NCI-H524 (cell line): ENCODE measurements at places on chromosomes 4 and X.
A peak's percentile ranks its signal among the peaks of the same experiment; 100 is the strongest.

DNA sequence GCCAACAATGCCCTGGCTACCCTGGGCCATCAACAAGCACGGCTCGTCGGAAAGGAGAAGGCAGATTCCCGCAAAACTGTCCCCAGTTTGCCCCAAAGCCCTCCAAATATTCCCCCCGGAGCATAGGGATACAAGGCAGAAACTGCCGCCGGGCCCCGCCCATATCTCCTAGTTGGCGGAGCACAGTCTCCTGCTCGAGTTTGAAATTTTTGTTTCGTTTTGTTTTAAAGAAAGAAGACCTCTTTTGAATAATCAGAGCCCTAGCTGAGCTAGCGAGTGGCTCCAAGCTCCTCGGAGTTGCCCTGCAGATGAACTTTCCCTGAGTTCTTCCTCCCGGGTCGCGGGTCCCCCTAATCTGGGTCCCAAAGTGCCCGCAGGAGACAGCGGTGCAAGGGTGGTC, 138.1 kb upstream of the ZIC3 start:
- DNase-seq, result no peak

DNA sequence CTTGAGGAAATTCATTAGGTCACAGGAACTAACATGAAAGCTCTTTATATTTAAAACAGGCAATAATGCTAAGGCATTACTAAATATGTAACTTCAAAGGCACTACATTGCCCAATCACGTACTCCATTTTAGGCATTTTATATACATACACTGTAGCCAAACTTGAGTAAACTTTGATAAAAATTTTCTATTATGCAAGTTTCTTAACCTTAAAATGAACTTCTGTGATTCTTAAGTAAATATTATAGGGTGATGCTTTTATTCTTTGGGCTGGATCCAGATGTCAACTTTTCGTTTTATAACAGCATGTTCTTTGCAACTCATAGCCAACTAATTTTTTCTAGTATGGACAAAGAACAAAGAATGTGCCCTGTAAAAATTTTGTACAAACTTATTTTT, 28.3 kb upstream of the MAP9 start:
- no peak for DNase-seq

DNA sequence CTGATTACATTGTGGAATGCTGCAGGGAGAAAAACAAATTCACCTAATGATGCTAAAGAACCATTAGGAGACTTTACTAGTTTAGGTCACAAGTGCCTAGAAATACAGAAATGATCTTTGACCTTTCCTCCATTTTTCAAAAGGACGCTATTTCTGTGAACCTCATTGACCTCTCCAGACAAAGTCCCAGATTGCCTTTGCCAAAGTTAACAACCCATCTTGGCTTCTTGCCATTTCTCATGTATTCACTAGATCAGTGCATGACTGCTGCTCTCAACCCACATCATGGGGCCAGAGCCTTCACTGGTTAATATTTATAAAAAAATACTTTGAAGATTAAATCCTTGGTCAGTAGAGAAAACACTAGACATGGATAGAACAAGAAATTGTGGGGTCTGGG, 19.9 kb upstream of the AR start:
- no peak for DNase-seq

DNA sequence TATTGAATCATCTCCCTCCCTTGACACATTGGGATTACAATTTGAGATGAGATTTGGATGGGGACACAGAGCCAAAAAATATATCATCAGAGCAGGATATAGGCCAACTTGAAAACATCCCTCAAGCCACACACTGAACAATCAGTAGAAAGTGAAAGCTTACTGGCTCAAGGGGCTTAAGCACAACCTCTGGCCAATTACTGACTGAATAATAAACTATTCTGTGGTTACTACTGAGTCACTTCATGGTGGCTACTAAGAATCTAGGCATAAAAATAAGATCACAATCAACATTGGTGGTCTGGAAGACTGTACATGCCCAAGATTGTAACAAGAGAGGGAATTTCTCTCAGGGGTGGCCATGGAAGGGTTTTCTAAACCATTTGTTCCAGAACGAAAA, 27.4 kb upstream of the GPR174 start:
- no peak for DNase-seq

- no peak for DNase-seq
Observed at GRCh38 chr4:169135776-169136175, 125.7 kb upstream of the CBR4 start.

- DNase-seq, result peak; percentile 49
Observed at GRCh38 chrX:6678313-6678712, 143.4 kb upstream of the VCX3A start.

DNA sequence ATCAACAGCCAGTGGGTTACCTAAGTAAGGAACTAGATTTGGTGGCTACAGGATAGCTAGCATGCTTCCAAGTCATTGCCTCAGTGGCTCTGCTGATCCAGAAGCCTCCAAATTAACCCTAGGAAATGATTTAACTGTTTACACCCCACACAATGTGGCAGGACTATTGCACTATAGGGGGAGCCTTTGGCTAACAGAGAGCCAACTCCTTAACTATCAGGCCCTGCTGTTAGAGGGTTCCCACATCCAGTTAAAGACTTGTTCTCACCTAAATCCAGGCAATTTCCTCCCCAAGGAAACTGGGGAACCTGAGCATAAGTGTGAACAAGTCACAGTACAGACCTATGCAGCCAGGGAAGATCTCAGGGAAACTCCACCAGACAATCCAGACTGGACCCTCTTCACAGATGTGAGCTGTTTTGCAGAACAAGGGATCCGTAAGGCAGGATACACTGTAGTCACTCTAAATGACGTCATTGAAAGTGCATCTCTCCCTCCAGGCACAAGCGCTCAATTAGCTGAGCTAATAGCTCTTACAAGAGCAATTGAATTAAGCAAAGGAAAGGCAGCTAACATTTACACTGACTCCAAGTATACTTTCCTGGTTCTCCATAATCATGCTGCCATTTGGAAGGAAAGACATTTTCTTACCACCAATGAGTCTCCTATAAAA, 185.3 kb upstream of the SPOCK3 start:
- DNase-seq, result no peak

DNA sequence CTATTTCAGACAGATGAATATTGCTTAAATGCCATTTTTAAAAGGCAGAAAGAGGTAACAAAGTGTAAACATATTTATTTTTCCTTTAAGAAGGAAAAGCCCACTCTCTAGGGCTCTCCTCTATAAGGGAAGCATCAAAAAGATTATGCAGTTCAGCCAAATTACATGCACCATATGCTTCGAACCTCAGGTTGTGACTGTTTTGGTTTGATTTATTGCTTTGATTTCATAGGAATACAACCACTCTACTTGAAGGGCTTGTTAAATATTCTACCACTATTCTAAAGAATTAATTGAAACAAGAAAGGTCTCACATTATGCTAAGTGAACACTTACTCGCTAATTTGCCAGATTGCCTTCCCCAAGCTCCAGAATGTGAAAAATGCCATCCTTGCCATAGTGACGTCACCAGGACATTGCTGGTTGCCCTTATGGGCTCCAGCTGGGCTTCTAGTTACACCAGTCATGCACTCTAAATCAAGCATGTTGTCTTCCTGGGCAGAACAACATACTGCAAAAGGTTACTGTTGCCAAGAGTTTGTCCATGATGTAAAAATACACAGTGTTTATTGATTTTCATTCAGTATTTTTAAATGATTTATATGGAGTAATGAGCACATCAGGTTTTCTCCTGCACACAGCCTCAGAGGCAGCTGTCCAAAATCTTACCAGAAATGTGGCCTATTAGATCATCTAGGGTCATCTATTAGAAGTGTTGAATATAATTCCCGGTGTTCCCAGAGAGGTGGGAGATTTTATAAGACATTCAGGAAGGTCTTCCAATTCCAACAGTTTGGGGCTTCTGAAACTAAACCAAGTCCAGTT, 164.4 kb upstream of the RAPGEF2 start:
- DNase-seq, result peak; percentile 89

- no peak for DNase-seq
Observed at GRCh38 chrX:109344101-109344500, 137.8 kb downstream of the GUCY2F start.

DNA sequence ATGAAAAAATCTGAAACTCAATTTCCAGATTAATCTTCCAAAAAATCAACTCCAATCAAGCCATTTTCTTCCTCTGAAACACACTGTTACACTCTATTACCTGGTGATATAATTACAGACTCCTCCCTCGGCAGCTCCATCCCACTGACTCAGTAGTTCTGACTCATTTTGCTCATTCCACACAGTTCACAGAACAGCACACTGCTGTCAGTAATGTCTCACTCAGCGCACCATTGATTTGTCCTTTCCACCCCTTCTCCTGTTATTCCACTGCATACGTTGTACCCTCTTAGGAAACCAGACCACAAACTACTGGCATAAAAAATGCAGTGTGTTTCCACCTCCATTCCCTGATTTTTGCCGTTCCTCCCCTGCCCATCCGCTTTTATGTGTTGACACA, 212.7 kb downstream of the SLIT2 start:
- DNase-seq, result no peak

DNA sequence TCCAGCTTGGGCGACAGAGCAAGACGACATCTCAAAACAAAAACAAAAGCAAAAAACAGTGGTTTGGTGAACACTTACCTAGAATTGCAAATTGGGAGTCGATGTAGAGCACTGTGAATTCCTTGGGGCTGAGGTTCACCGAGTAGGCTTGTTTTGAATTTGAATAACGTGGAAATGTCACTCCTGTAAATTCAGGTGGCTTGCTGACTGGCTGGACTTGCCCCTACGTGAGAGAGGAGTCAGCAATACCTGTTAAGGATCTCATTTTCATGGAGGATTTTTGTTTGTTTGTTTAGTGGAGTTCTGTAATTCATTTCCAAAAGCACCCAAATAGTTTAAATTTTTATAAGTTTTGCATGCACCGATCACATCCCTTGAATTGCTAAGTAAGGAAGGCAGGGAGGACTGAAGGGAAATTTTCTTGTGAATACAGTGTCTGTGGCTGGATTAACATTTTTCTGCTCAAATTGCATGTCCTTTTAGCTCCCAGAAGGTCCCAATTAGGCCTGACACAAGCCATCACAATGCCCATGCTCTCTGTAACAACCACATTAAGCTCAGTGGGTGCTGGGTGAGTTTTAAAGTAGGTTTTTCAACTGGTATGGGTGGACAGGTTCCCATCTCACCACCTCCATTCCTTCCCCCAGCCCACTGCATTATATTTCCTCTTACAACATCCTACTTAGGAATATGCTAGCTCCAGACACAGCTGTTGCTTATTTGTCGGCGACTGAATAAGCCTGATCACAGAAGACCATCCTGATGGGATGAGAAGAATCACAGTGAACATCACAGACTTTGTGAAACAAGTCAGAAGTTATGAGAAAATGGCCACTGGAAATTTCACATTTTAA, 58.5 kb upstream of the TTC29 start:
- DNase-seq, result no peak

- no peak for DNase-seq
Observed at GRCh38 chrX:79371640-79372039, 4.5 kb upstream of the ITM2A start.

GRCh38 chrX:57232658-57233360, 53.7 kb upstream of the FAAH2 start:
- no peak for DNase-seq

DNA sequence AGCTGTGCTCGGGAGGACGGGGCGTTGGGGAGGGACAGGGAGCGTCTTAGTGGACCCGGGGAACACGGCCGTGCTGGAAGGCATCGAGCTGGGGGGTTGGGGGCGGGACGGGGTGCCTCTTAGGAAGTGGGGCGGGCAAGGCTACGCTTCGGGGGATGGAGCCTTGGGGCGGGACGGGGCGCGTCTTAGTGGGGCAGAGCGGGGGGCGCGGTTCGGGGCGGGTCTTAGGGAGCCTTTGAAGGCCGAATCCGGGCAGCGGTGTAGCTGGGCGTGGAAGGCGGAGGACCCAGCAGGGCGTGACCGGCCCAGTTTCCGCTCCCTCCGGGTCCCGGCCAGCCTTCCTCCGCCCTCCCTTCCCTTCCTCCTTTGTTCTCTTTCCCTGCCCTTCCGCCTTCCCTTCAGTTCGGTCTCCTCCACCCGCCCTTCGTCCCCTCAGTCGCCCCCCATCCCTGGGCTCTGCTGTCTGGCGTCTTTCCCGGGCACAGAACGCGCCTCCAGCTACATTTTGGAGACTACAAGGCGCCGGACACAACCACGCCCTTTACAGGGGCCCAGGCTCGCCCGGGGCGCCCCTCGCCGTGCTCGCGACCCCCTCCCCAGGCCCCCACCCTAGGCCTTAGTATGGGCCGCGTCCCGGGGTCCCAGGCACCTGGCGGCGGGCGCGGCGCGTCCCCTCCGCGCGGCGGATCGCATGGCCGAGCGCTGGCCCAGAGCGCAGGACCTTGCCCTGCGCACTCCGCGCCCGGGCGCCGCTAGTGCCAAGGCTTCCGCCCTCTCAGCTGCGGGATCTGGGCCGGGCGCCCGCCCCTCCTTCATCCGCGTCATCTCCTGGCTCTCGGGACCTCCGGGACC, at the start of gene ARSD:
Gene ARSD (minus strand): TSS at position 757 of the 852 bp plus-strand sequence. CDS start 64 bp downstream, at position 693.
- DNase-seq, result peak; percentile 29

GRCh38 chrX:37701588-37701987, 16.0 kb downstream of the XK start:
- peak; percentile 84 for DNase-seq

DNA sequence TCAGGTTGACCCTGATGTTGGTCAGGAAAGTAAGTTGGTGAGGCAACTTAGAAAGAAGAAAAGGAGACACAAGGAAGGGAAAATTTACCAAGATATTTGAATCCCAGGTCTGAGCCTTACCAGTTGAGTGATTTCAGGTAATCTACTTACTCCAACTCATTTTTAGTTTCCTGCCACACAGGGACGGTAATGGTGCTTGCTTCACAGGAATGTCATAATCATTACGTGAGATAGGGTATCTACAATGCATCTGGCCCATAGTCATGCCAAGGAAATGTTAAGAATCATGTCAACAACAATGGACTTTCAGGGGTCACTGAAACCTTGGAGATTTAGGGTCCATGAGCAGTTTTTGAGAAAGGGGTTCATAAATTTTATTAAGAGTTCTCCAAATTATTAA, 195.4 kb upstream of the HHIP start:
- DNase-seq, result no peak

DNA sequence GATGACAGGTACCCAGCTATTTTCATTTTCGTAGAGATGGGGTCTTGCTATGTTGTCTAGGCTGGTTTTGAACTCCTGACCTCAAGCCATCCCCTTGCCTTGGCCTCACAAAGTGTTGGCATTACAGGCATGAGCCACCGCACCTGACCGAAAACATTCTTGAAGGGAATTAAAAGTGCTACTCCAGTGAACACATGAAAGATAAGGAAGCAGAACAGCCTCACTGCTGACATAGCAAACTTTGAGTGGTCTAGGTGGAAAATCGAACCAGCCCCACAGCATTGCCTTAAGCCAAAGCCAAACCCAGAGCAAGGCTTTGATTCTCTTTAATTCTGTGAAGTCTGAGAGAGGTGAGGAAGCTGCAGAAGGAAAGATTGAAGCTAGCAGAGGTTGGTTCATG, 65.1 kb downstream of the KDM6A start:
- no peak for DNase-seq

GRCh38 chrX:42751573-42751972, 26.4 kb downstream of the PPP1R2C start:
- no peak for DNase-seq

DNA sequence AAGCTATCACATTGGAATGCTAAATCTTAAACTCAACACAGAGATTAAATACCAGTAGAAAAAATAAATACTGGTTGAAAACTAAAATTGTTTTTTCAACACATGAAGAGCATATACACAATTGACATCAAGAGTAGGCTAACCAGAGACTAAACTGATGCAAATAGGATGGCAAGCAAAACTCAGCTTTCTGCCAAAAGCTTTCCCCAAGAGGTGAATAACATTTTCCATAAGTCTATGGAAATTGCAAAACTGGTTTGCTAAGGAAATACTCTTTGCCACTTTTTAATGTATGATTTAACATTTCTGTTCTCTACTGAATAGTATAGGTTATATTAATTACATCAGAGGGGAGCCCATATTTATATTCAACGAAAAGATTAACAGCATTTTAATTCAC, 23.8 kb downstream of the IQCM start:
- no peak for DNase-seq
